CD4-positive, alpha-beta memory T cell (primary cell): ENCODE measurements at places on chromosomes 5 and 9. TPM values are rescaled to one million over a fixed set of nuclear protein-coding genes. Genes with fewer than 3 reads are reported as not detected.

GRCh38 chr5:93163010-93163663, 417.9 kb downstream of the NR2F1-AS1 start:
- no peaks in the 10 kb centered on the region for H3K27me3 ChIP-seq
- no peaks in the 10 kb centered on the region for H3K4me1 ChIP-seq
- no peaks in the 10 kb centered on the region for H3K36me3 ChIP-seq
- H3K4me3 ChIP-seq: no peak overlapping the region

GRCh38 chr9:87567571-87567970, 69.9 kb downstream of the DAPK1 start:
- no peaks in the 10 kb centered on the region for H3K4me1 ChIP-seq
- no peak overlapping the region for H3K4me3 ChIP-seq
- no peak overlapping the region for H3K27ac ChIP-seq
- DNase-seq: no peak

The SEMA4D gene
- 393 TPM for total RNA-seq

- H3K36me3 ChIP-seq: no peaks in the 10 kb centered on the region
- H3K4me1 ChIP-seq: no peaks in the 10 kb centered on the region
- no peak for DNase-seq
- no peak overlapping the region for H3K4me3 ChIP-seq
- H3K27me3 ChIP-seq: no peaks in the 10 kb centered on the region
- H3K27ac ChIP-seq: no peak overlapping the region
Observed at GRCh38 chr5:80884929-80885328, 75.2 kb upstream of the RASGRF2 start.

DNA sequence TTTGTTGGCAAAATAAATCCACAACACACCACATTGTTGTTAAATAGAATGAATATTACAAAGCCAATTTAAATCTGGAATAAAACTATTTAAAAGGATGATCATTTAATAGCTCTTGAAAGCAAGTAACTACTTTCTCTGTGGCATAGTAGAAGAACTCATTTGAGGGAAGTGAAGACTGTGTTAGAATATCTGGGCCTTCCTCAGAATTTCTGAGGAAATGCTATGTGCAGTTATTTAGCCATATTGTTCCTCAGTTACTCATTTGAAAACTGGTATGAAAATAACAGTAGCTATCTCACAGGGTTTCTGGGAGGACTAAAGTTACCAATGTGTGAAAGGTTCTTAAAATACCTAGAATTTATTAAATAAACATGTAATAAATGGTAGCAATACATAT, 595.8 kb downstream of the PSAT1 start:
- no peak overlapping the region for H3K27ac ChIP-seq
- no peaks in the 10 kb centered on the region for H3K4me1 ChIP-seq
- H3K4me3 ChIP-seq: no peak overlapping the region
- no peak for DNase-seq

GRCh38 chr5:161299053-161299452, 247.5 kb downstream of the GABRB2 start:
- no peak overlapping the region for H3K4me3 ChIP-seq
- no peaks in the 10 kb centered on the region for H3K36me3 ChIP-seq
- no peaks in the 10 kb centered on the region for H3K4me1 ChIP-seq
- no peak for DNase-seq
- H3K27ac ChIP-seq: no peak overlapping the region

The RARS1 gene
- total RNA-seq: 82.5 TPM

GRCh38 chr5:145450286-145450885, 384.8 kb downstream of the PRELID2 start:
- H3K4me1 ChIP-seq: no peaks in the 10 kb centered on the region
- H3K4me3 ChIP-seq: no peak overlapping the region
- no peaks in the 10 kb centered on the region for H3K36me3 ChIP-seq

The GPR150 gene
- 2.4 TPM for total RNA-seq
